ENCODE measurements at places on chromosomes 5 and 9.

GRCh38 chr9:68489646-68490045, 51.0 kb downstream of the TMEM252 start:
- DNase-seq = no peak

- DNase-seq = no peak
Observed at GRCh38 chr9:97935276-97935675, 2.7 kb downstream of the HEMGN start.

DNA sequence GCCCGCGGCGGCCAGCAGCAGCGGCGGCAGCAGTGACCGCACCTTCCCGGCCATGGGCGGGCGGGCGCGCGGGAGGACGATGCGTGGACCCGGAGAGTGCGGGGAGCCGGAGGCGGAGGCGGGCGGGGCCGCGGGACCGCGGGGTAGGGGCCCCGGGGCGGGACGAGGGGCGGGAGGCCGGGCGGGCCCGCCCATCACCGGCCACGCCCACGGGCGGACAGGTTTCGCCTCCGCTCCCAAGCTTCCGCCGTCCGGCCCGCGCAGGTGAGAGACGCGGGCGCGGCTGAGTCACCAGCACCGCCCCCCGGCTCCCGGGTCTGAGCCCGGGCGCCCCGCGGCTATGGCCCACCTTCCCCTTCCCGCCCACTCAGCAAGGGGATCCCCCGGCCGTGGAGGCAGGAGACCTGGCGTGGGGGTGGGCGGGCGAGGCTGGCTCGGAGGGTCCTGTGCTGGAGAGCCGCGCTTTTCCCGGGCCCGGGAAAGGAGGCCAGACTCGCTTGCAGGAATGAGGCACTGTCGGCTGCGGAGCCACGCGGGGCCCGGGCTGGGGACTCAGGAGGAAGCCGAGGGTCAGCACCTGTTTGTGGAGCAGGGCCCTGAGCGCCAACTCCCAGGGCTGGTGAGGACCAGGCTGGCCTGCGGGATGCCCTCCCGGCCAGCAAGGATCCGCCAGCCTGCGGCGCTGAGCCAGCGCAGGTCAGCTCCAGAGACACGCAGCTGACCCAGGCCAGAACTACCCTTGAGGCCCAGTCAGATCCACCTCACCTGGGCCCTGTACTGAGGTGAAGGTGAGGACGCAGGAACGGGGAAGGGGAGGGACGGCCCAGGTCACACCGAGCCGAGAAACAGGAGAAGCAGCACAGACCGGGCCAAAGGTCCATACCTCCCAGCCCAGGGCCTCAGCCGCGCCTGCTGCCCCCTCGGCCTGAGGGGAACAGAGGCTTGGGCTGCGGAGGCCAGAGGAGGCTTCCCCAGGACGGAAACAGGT, at the start of gene ENTPD2:
TSS of gene ENTPD2 (minus strand) at position 118 of the 988 bp plus-strand sequence. CDS start at position 54, 64 bp downstream.
- DNase-seq = peak; percentile 57

- peak; percentile 60 for DNase-seq
Observed at GRCh38 chr9:108761655-108762347, 94.0 kb downstream of the ACTL7B start.

DNA sequence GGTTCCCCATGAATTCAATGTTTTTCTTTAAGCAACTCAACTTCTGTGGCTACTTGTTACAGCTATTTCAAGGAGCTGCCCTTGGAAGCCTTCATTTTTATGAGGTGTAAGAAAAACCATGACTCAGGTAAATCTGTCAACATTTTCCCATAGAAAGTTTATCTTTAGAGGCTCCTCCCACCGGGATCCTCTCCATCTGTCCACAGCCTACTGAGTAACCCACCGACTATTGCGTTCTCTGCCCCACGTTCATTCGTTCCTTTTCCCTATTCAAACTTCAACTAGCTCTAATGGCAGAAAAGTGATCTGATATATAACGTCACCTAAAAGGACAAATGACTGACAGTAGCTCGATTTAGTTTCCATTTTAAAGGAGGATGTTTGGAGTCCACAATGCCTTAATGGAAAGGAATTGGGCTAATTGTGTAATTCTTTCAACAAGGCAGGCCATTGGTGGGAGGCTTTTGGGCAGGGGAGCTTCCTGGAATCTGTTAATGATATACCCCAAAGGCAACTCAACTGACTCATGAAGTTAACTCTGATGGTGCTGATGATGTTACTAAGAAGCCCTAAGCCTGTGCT, 29.3 kb upstream of the NR3C1 start:
- DNase-seq = no peak

- no peak for DNase-seq
Observed at GRCh38 chr5:131280417-131280816, 16.6 kb downstream of the CDC42SE2 start.

DNA sequence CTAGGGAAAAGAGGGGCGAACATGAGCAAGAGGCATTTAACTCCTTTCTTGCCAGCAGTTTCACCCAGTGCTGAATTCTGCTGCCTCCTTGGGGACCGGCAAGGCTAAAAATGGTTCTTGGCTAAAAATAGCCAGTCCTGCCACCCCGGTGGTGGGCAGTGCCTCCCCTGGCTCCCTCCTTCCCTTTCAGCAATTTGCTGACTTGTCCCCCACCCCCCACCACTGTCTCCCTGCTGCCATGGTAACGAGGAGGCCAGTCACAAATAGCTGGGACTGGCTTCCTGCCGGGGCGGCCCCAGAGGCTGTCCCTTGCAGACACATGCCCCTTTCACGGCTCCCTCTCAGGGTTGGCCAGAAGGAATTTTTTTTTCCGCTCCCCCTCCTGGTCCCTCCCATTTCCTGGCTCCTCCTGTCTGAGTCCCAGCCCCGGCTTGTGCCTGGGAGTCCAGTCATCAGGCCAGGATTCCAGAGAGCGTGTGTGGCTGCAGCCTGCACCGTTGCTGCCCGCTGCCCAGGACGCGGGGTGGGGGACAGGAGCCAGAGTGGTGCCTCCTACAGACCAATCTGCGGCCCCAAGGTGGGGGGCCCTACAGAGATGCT, 130.3 kb downstream of the RGS3 start:
- peak; percentile 31 for DNase-seq

DNA sequence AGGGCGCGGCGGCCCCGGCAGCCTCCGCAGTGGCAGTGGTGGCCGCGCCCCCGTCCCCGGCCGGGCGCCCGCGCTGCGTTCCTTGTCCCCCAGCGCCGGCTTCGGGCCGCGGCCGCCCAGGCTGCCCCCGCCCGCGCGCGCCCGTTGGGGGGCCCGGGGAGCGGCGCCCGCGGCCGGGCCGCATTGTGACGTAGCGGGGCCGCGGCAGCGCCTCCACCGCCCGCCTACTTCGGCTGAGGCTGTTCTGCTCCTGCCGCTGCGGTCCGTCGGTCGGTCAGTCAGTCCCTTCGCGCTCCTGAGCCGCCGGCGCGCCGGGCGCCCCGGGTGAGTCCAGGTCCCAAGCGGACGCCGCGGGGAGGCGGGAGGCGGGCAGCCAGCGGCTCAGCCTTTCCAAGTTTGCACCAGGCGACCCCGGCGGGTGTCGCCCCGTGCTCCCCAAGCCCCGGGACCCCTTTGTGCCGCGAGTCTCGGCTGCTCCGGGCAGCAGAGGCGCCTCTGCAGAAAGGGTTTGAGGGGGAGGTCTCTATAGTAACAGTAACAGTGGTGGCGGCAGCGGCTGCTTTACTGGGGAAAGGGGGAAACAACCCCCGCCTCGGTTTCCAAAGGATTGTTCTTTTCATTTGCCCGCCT, at the start of gene SNCAIP:
TSS of gene SNCAIP (plus strand) at position 277 of the 630 bp plus-strand sequence. CDS start 78,898 bp downstream, outside the sequence.
- no peak for DNase-seq

- no peak for DNase-seq
Observed at GRCh38 chr9:117718701-117719100, 14.5 kb downstream of the TLR4 start.

GRCh38 chr5:125634216-125634835, 788.9 kb upstream of the GRAMD2B start:
- DNase-seq = no peak

DNA sequence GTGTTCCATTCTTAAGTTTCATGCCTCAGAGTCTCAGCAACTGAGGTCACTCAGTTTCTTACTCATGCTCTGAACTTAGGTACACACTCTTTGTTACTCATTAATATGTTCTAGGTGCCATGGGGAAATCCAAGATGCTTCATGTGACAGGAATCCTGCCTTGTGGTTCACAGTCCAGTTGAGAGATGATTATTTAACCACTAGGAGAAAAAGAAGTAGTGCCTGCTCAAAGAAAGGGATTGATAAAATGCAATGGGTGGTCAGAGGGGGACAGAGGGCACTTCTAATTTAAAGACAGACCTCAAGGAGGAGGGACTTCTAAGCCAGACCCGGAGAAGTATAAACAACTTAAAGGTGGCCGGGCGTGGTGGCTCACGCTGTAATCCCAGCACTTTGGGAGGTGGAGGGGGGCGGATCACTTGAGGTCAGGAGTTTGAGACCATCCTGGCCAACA, 69.0 kb downstream of the UGCG start:
- DNase-seq = no peak
